Urinary bladder (tissue), 4 donors: ENCODE measurements at places on chromosomes 1 and 21. TPM values are rescaled to one million over a fixed set of nuclear protein-coding genes. Genes with fewer than 3 reads are reported as not detected.

DNA sequence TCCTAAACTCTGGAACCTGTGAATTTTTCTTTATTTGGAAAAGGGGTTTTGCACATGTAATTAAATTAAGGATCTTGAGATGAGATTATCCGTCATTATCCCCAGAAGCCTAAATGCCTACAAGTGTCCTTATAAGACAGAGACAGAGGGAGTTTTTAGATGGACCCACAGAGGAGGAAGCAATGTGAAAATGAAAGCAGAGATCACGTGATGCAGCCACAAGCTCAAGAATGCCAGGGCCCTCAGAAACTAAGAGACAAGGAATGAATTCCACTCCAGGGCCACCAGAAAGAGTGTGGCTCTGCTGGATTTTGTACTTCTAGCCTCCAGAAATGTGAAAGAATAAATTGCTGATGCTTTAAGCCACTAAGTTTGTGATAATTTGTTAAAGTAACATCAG is 183.6 kb upstream of the UBE2U start:
- DNase-seq: no peak

DNA sequence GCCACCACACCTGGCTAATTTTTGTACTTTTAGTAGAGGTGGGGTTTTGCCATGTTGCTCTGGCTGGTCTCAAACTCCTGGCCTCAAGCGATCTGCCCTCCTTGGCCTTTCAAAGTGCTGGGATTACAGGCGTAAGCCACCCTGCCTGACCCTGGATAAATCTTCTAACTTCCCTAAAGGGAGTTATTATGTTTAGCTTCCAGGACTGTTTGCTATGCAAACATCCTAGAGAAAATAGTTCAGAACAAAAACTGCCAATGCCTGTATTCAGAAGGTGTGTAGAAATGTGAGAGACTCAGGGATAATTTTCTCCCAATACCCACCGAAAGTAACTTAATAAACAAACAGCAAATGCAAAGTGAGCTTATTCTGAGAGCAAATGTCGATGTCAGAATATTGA is 301.2 kb downstream of the TGFB2 start:
- DNase-seq: no peak

SPATA45 gene
- total RNA-seq: not detected

GRCh38 chr1:12341667-12342066 is 111.8 kb downstream of the VPS13D start:
- DNase-seq: no peak

DNA sequence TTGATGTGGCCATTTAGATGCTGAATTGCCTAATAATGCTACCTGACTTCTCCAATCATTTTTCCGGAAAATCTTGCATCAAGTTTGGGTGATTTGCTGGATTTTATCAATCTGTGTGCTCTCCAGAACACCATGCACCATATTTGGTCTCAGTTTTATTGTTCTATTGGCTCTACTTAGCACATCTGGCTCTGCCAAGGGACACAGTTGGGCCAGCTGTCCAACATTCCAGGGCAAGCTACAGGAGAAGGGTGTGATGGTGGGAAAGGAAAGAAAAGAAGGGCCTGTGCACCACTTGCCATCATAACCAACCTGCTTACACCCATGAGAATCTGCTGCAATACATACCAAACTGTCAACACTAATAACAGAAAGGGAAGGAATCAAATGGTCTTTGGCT is 90.2 kb upstream of the NFIA start:
- DNase-seq: no peak

GRCh38 chr21:35593000-35593502 is 467.3 kb downstream of the SETD4 start:
- no peak for DNase-seq

S100A5 gene
- not detected for total RNA-seq

- no peak for DNase-seq
Observed at GRCh38 chr1:245079021-245079609, 75.7 kb upstream of the KIF26B start.

GRCh38 chr21:46171996-46172862 is 12.0 kb downstream of the SPATC1L start:
- no peak for DNase-seq

- no peak for DNase-seq
Observed at GRCh38 chr1:231414260-231415016, 7.6 kb downstream of the EGLN1 start.

DNA sequence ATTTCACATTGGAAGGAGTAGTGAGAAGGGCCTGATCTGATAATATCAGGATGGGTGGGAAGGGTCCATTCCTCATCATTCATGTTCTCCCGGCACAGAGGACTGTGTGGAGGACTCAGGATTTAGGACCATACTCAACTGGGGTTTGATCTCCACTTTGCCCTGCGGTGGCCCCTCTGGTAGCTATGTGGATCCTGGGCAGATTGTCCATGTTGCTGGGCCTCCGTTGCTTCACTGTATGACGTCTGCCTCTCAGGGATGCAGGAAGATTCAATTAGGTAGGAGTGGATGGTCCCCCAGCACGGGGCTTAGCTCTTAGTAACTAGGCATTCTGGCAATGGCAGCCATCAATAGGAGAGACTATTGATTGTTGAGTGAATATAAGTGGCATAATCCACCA is 2.3 kb downstream of the ETS2 start:
- DNase-seq: no peak

RGS18 gene
- 5.5 TPM for total RNA-seq

GRCh38 chr21:45200031-45200430 is 87.7 kb downstream of the POFUT2 start:
- DNase-seq: no peak

PLA2G2A gene
- 0.48 TPM for total RNA-seq

- DNase-seq: no peak
Observed at GRCh38 chr1:11272544-11272831, 510 bp upstream of the UBIAD1 start.

- DNase-seq: no peak
Observed at GRCh38 chr21:35581640-35582039, 478.7 kb downstream of the SETD4 start.

GRCh38 chr1:10662824-10663677 is 133.4 kb downstream of the CASZ1 start:
- no peak for DNase-seq
